ENCODE measurements at places on chromosomes 1 and 21. TPM values are rescaled to one million over a fixed set of nuclear protein-coding genes. Genes with fewer than 3 reads are reported as not detected.

Gene CIART
- total RNA-seq = 15.6 TPM

Gene POGZ
- total RNA-seq = 10.2 TPM

- no peak for DNase-seq
Observed at GRCh38 chr1:204870160-204870912, at the start of gene NFASC. Gene NFASC (plus strand): TSS chr1:204870862. CDS start chr1:204944316, 73,454 bp downstream.

GRCh38 chr1:161420763-161421455 is 53.2 kb upstream of the CFAP126 start:
- DNase-seq = no peak

GRCh38 chr21:36584980-36585940 is 105.3 kb upstream of the CLDN14 start:
- DNase-seq = no peak

DNA sequence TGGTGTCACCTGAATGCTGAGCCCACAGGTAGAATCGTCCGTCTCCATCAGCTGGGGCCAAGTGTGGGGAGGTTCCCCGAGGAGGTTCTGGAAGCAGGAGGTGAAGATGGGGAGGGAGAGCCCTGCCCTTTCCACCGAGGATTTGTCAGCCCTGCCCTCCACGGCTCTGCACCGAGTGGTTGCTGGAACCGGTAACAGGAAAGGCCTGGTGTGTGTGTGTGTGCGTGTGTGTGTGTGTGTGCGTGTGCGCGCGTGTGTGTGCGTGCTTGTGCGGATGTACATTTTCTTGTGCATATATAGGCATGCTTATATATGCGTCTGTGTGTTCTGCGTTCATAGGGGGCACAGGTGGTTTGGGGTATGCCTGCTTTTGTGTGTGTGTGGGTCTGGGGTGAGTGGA is 3.5 kb downstream of the NBL1 start:
- no peak for DNase-seq

DNA sequence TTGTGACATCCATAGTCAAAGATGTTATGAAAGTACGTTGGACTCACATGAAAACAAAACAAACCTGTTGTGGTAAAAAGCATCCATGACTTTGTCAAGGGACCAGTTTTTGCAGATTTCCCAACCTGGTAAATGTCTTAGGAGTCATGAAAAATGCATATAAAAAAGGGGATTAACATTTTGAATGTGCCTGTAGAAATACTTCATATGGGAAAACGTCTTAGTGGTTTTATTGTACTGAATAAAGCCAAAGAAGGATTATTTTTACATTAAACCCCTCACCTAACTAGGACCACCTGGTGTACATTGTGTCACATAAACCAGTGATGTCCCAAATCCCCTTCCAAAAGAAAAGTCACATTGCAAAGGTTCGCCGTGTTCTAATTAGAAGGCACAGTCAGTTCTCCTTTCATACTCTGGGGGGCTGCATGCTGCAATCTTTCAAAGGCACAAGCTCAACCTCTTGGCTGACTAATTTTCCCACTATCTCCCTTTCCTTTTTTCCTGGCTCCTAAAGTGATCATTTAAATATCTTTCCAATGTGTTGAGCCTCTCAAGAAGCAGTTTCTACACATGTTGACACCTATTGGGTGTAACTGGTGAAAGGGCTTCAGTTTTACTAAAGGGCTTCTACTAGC is 119.8 kb upstream of the SPAG17 start:
- DNase-seq = peak; percentile 21

DNA sequence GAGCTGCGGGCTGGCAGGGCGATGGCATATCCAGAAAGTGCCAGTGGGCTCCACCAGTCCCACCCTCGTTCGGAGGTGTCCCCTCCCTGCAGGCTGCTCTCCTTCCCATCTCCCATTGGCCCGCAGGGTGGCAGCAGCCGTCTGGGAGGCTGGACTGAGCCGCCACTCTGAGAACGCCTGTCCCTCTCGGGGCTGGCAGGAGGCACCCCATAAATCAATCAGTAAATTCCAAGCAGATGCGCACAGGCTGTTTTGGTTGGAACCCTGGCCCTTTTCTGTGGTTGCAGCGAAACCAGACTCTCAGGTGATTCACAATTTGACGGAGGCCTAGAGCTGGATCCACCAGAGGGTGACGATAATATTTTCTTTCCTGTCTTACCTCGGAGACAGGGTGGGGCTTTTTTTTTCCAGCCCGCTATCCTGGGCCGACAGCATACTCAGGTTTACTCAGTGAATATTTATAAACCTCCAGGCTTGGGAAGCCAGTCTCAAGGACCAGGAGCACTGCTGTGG is 99.7 kb downstream of the GLIS1 start:
- no peak for DNase-seq

- no peak for DNase-seq
Observed at GRCh38 chr1:182093781-182094180, 32.3 kb upstream of the ZNF648 start.

DNA sequence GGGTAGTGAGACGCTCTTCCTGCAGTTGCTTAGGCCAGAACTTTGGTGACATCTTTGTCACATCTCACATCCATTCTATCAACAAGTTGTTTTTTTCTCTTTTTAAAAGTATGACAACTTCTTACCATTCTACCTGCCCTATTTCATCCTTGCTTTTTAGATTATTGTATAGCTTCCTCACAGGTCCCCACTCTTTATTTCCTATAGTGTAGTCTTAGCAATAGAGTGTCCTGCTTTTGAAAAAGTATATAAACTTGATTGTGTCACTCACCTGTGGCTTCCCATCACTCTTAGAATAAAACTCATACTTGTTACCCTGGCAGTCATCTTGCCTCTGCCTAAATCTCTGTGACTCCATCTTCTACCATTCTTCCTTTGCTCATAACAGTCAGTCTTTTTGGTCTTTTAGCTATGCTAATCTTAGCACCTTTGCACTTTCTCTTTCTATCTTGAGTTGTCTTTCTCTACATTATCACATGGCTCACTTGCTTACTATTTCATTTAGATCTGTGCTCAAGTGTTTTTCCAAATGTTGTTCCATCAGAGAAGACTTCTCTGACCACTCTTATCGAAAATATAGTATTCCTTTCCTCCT is 9.5 kb downstream of the CDC73 start:
- no peak for DNase-seq

- DNase-seq = no peak
Observed at GRCh38 chr1:85146972-85147359, 53.9 kb downstream of the SYDE2 start.

Data from H4 (cell line).